ENCODE measurements at places on chromosomes 11 and 22.
A peak's percentile ranks its signal among the peaks of the same experiment; 100 is the strongest.

- DNase-seq, result no peak
Measured at GRCh38 chr11:1392111-1392510, 2.4 kb downstream of the BRSK2 start.

- DNase-seq, result no peak
Measured at GRCh38 chr11:72072348-72072747, 8.0 kb downstream of the NUMA1 start.

DNA sequence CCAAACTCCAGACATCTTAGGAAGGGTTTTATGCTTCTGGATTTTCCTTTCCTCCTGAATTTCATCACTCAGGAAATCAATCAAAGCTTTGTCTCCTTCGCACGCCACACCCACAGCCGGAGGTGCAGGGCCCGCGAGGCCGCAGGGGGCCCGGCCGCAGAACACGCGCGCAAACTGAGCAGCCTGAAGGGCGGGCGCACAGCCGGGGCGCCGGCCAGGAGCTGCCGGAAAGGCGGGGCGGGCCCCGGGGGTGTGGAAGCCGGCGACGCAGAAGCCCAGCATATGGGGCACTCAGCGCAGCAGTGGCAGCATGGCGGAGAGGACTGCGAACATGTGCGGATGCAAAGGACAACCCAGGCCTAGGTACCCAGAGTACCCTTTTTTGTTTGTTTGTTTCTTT is 33.1 kb upstream of the SPTBN2 start:
- DNase-seq, result no peak

DNA sequence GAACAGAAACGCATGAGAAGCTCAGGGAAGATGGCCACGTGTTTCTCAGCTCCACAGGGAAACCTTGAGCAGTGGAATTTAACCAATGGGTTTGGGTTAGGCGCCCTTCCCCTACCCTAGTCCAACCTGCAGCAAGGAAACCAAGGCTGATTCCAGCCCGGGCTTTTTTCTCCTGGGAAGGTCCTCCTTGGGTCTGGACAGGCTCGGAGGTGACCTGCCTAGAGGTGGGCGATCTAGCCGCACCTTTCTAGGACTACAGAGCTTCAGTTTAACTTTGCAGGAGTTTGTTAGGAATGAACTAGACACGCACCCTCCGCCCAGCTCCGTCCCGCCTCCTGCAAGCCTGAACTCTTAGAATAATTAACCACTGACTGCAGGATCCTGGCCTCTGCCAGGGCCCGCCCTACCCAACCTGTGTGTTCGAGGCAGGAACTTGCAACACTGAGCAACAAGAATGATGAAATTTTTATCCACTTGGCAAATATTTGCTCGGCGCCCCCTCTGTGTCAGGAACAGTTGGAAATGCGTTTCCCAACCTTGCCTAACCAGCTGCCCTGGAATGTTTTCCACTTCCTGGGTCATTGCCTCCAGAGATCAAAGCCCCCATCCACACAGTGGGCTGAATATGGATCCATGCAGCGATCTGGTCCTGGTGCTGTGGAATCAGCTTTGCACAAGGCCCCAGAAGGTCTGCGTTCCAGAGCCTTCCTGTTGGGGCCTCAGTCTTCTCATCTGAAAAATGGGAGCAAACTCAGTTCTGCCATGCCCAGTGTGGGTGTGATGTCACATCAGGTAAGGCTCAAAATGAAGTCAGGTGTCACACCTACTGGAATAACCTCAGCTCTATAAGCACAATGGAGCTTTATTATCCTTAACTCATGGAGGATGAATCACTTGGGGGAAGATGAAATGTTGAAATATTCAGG is 13.3 kb downstream of the MPST start:
- no peak for DNase-seq

GRCh38 chr22:42357221-42357620 is 75.0 kb downstream of the NFAM1 start:
- no peak for DNase-seq

- no peak for DNase-seq
Measured at GRCh38 chr11:76314741-76315090, 66.2 kb downstream of the THAP12 start.

DNA sequence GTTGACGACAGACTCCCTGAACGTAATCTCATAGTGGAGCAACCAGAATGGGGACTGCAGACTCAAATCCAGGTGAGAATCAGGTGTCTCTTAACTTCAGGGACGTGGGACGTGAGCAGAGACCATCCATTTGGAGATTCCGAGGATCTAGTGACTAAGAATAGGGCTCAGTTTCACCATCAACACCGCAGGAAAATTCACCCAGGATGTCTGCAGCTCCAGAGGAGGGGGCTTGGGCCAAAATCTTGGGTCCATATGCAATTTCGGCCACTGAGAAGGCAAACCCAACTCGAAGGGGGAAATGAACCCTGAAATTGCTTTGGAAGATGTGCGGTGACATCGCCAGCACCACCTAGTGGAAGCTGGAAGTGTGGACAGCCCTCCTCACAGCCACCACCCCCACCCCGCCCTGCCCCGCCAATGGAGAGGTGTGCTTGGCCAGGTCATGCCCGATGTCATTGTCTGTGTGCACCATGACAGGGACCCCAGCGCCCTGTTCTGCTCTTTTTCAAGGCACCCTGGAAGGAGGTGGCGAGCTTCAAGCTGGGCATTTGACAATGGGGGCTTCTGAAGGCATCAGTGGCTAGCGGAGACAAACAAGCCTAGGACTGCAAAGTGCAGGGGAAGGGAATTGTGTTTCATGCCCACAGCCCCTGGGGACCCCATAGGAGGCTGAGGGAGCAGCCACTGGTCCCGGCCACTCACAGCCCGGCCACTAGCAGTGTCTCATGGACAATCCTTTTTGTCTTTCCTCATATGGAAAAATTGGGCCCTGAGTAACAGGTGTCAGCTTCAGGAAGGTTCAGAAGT is 24.8 kb downstream of the APOL1 start:
- DNase-seq, result peak; percentile 48

GRCh38 chr11:10892250-10892649 is 34.4 kb upstream of the ZBED5 start:
- no peak for DNase-seq

GRCh38 chr11:113113801-113114704 is 152.8 kb downstream of the NCAM1 start:
- DNase-seq, result peak; percentile 84

Measured in hippocampal formation (tissue), 2 donors.